Urothelium cell line (cell line): ENCODE measurements at places on chromosomes 16 and 17.

DNA sequence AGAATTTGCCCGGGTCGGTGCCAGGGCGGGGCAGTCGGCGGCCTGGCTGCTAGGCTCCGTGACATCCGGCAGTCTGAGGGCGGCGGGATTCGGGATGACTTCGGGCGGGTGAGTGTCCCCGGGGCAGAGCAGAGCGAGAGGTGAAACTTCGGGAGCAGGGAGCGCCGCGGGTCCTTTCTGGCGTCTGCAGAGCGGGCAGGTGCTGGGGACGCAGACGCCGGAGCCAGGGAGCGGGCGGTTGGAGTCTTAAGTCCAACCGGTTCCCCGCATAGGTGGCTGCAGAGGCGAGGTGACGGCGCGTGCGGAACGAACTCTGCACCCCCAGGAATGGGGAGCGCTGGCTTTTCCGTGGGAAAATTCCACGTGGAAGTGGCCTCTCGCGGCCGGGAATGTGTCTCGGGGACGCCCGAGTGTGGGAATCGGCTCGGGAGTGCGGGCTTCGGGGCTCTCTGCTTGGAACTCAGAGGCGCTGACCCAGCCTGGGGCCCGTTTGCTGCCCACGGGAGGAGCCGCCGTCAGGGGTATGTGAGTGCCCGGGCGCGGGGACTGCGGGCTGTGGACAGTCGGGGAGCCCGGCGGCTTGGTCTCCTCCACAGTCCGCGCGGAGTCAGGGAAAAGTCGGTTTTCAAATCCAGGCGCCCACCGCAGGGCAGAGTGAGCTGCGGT lies at the start of gene B4GALNT2:
TSS of gene B4GALNT2 (plus strand) at position 71 of the 666 bp plus-strand sequence. CDS start at position 95, 24 bp downstream.
- DNase-seq = peak; percentile 30

DNA sequence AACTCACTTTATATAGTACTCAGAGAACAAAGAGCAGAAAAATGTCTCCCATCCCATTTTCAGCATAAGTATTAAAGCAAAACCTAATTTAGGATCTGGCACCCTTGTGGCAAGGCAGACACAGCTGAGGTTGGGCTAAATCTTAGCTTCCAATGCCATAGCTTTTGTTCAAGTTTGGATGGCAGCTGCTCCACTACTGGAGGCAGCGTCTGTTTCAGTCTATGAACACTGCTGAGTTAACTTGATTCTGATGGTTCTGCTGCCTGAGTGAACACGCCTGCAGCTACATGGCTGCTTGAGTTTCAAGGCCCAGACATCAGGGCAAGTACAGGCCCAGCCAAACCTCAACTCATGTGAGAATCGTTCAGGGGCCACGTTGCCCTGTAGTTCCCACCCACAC lies 178.2 kb upstream of the RPH3AL start:
- no peak for DNase-seq

GRCh38 chr16:62130101-62130500 lies 93.9 kb upstream of the CDH8 start:
- peak; percentile 23 for DNase-seq

DNA sequence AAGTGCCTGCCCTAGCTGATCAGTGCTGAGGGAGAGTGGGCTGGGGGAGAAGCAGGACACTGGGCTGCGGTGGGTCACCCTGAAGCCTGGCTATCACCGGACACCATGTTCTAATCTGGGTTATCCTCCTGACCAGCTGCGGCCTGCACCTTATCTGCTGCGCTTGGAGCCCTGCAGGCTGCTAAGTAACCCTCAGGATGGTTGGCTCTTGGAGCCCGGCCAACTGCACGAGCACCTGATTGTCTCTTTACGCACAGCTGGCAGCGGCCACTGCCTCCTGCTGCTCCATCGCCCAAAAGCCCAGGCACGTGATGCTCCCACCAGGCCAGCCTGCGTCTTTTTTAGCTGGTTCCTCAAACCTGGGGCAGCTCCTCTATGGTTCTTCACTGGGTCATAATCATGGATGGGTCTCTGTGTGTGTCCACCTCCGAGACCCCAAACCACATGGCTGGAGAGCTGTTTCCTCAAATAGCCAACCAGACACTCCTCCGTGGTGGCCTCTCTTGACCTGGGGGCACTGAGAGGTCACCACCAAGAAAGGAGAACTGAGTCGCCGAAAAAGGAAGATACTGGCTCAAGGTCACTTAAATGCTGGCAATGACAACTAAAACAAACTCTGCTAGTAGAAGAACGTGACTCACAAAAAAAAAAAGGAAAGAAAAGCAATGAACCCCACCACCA lies 21.7 kb downstream of the SPHK1 start:
- no peak for DNase-seq

GRCh38 chr17:73943416-73944110 lies 259.9 kb upstream of the RPL38 start:
- DNase-seq = no peak

DNA sequence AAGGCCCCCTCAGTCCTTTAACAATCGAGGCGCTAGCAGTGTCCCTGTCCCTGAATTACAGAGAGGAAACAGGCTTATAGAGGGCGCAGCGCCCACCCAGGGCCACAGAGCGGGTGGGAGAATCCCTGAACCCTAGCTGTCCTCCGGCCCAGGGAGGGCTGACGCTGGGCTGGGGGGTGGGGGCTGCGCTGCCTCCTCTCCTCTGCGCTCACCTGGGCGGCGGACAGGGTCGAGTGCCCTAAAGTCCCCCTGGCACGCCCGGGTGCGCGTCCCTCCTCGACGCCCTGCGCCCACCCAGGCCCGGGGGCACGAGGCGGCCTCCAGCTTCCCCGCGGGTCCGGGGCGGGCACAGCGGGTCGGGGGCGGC lies 200.4 kb upstream of the N4BP1 start:
- no peak for DNase-seq

GRCh38 chr16:87317750-87318644 lies 805 bp upstream of the C16orf95 start:
- DNase-seq = peak; percentile 62

GRCh38 chr17:40063187-40063771 lies 514 bp downstream of the THRA start:
- no peak for DNase-seq

DNA sequence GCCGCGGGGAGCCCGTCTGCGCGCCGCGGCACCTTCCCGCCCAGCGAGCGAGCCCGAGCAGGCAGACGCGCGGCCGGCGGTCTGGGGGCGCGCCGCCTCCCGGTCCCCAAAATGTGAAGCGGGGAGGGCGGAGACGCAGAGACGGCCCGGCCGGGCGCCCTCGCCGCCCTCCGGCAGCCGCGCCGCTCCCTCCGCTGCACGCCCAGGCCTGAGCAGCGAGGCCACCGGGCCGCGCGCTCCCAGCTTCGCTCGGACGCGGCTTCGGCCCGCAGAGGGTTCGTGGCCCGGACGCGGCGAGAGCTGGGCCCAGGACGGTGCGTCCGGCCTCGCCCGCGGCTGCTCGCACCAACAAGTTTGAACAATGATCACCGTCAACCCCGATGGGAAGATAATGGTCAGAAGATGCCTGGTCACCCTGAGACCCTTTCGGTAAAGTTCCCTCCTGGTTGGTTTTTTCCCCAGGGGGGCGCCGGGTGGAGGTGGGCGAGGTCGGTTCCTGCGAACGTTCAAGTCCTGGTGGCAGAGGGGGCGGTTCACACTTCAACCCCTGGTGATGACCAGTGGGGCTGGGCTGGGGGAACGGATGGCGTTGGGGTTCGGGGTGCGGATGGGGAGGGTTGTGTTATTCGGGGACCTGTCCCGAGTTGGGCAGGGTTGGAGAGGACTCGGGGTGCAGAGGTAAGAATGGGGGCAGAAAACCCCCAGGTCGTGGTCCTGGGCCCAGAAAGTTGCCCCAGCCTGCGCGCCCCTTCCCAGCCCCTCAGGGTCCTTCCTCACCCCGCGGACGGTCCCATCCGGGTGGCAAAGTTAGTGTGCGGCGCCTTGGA lies 678 bp downstream of the MGAT5B start:
- DNase-seq = no peak

GRCh38 chr16:27080895-27081294 lies 14.2 kb downstream of the C16orf82 start:
- DNase-seq = peak; percentile 12

- no peak for DNase-seq
Observed at GRCh38 chr17:80529104-80529903, 15.3 kb upstream of the RPTOR start.

DNA sequence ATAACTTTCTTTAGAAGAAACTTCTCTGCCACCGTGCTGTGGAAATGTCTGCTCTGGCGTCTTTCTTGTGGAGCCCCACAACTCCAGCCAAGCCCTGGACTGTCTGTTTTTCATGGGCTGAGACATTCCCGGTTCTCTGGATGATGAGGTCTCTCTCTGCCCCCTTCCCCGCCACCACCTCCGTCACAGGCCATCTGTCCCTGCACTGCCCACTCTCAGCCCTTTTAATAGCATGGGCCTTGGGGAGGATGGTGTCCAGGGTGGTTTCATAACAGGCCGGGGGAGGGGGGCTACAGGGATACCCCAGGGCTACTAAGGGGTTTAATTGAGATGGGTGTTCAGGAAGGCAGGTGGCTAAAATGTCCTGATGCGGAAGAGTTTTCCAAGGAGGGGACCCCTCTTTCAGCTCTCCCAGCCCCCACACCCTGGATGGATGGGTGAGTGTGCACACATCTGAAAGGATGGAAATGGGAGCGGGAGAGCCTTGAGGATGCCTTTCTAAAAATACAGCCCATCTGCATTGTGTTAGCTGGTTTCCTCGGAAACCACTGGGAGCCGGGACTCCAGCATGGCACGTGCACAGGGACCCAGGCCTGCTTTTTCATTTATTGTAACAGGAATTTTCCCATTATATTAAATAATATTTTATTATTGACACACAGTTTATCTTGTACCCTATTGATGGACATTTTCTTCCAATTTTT lies 14.6 kb upstream of the NDRG4 start:
- no peak for DNase-seq

GRCh38 chr16:66509576-66509975 lies 40.3 kb downstream of the TK2 start:
- DNase-seq = no peak

- no peak for DNase-seq
Observed at GRCh38 chr16:89031715-89032659, 55.0 kb upstream of the CBFA2T3 start.

DNA sequence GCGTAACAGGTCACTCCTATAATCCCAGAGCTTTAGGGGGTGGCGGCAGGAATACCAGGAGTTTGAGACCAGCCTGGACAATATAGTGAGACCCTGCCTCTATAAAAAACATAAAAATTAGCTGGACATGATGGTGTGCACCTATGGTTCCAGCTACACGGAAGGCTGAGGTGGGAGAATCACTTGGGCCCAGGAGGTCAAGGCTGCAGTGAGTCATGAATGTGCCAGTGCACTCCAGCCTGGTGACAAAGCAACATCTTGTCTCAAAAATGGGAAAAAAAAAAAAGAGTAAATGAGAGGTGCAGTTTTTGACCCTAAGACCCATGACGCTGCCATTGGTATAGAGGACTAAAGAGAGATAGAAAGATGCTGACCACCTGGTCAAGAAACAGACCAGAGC lies 16.1 kb downstream of the PARN start:
- no peak for DNase-seq

DNA sequence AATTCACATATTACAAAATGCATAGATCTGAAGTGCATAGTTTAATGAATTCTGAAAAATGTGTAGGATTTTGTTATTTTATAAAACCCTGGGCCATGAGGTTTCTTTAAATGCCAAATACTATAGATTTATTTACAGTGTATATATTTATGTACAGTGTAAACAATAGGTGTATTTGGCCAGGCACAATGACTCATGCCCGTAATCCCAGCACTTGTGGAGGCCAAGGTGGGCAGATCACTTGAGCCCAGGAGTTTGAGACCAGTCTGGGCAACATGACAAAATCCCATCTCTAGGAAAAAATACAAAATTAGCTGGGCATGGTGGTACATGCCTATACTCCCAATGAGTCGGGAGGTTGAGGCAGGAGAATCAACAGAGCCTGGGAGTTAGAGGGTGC lies 249.4 kb downstream of the PRKCA start:
- DNase-seq = no peak

GRCh38 chr16:72427051-72427782 lies 255.3 kb upstream of the PMFBP1 start:
- no peak for DNase-seq

- no peak for DNase-seq
Observed at GRCh38 chr16:19090916-19091315, 22.8 kb upstream of the ITPRIPL2 start.

DNA sequence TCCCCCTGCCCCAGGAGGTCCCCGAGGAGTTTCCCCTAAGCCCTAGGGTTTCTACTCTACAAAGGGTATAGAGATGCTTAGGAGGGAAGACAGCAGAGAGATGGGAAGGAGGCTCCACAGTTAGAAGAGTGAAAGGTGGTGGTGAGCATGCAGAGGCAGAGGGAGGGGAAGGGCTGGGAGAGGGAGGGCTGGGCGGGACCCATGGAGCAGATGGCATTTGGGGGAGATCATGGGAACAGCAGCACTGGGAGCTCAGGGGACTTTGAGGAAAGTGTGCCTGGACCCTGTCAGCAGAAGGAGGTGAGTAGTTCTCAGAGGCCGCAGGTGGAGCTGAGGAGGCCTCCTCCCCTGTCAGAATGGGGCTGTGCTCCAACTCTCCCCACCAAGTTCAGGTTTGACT lies 650 bp upstream of the OTOP3 start:
- DNase-seq = no peak

GRCh38 chr17:67076290-67076689 lies 31.9 kb downstream of the CACNG1 start:
- no peak for DNase-seq

GRCh38 chr17:68861602-68862001 lies 93.6 kb downstream of the ABCA8 start:
- no peak for DNase-seq

DNA sequence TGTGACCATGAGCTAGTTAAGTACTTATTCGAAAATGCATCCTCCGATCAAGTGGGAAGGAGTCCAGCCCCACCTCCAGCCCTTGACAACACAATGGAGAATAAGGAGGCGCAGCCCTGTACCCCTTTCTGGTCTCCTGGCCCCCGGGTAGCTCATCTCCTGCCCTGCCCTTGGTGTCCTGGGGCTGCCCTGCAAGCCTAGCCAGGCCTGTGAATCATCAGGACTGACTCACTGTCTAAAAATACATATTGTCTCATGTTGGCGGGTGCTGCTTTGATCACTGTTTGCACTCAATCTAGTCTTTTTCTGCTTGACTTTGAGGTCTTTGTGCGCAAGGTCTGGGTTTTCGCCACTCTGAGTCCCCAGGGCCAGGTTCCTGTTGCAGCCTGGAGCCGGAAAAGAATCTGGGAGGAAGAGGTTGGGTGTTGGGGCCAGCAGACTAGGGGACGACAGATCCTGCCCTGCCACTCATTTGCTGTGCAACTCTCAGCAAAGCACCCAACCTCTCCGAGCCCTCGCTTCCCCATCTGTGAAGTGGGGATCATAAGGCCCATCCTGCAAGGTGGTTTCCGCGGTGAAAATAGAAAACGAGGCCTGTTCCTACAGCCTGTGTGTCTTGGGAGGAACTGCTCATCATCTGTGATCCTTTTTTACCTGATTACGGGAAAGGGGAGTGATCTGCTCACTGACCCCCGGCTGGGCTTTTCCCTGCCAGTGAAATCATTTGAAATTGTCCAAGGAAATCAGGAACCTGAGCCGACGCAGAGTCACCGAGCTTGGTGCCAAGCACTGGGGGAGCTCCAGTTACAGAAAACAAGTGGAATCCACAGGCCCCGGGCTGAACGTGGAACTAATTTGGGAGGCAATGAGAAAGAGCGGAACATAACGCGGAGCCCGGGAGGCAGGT lies 230.4 kb downstream of the PARN start:
- peak; percentile 74 for DNase-seq
